Cortex of kidney (tissue), 1 donor: ENCODE measurements at places on chromosomes 1 and 21.

GRCh38 chr1:52402860-52403240, 1.4 kb downstream of the ORC1 start:
- DNase-seq: no peak

GRCh38 chr1:13813398-13814012, 113.5 kb downstream of the PRDM2 start:
- DNase-seq: no peak

GRCh38 chr1:193729429-193729828, 543.0 kb upstream of the B3GALT2 start:
- DNase-seq: no peak

DNA sequence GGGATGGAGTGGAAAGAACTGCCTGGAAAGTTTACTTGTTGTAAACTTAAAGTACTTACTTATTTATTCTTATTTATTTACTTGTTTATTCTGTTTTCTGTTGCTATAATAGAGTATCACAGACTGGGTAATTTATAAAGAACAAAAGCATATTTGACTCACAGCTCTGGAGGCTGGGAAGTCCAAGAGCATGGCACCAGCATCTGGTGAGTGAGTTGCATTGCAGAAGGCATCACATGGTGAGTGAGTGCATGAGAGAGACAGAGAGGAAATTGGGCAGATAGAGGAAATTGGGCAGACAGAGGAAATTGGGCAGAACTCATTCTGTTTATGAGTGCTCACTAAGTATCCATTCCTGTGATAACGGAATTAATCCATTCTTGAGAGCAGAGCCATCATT, 11.6 kb upstream of the RGSL1 start:
- DNase-seq: no peak

GRCh38 chr1:91797164-91797563, 88.8 kb downstream of the TGFBR3 start:
- DNase-seq: no peak

DNA sequence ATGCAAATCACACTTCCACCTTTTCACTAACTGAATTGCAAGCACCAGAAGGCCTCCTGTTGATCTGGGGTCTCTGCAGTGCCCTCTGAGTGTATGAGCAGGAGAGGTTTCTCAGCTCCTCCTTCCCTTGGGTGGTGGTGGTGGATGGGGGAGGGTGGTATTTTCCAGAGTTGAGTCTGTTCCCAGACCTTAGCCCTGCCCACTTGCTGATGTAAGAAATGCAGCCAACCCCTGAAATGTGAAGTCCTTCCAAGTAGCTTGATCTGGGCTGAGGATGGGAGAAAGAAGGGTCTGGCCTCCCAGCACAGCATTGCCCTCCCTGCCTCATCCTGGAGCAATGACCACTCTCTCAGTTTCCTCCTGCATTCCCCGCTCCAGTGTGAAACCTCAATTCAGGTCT, 6.3 kb upstream of the FOXD2 start:
- DNase-seq: no peak

- DNase-seq: no peak
These were observed 5.5 kb downstream of the SEC16B start for GRCh38 chr1:177964336-177964735.

- DNase-seq: no peak
These were observed 322.5 kb downstream of the AJAP1 start for GRCh38 chr1:4976859-4977440.

DNA sequence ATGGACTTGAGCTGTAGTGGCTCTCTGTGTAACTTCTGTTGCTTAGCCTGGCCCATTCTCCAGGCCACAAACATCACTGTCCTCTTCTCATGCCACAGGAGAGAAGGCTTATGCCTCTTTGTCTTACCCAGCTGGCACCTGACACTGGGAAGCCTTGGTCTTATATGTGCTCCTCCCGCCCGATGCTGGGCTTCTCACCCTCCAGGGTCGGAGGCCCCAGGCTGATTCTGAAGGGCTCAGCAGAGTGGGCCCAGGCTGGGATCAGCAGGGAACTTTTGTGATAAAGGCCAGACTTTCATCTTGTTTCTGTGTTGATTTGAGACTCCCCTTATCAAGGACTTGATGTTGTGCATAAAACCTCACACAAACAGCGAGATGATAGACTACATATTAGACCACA, 29.8 kb downstream of the TRPM2 start:
- no peak for DNase-seq

- no peak for DNase-seq
These were observed 99.2 kb upstream of the KCNK2 start for GRCh38 chr1:214983126-214983869.

DNA sequence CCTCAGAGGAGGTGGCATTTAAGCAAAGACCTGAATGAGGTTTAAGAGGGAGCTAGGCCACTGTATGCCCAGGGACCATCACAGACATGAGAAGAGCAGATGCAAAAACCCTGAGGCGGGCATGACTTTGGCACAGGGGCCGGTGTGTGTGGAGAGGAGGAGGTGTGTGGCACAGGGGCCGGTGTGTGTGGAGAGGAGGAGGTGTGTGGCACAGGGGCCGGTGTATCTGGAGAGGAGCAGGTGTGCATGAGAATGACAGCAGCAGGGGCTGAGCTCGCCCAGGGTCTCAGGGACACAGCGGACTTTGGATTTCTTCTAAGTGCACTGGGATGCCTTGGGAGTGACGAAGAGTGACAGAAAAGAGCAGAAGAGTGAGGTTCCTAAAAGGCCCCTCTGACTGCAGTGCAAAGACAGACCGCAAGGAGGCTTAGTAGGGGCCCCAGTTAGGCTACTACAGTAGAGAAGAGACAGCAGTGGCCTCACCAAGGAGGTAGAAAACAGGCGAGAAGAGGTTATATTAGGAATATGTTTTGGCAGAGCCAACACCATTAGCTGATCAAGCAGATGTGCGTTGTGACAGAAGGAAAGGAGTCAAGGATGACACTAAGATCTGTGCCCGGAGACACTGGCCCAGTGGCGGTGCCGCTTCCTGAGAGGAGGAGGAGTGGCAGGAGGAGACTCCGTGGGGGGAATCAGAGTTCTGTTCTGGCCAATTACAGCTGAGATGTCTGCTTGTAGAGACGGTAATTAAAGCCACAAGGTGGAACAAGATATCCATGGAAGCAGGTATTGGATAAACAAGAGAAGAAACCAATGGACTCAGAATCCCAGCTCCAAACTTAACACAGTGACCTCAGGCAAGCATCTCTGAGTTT, 18.4 kb downstream of the ZBTB17 start:
- DNase-seq: no peak

- DNase-seq: no peak
These were observed 701 bp upstream of the MUTYH start for GRCh38 chr1:45340816-45341466.

GRCh38 chr1:84836145-84836544, 56.9 kb downstream of the LPAR3 start:
- no peak for DNase-seq

- no peak for DNase-seq
These were observed 32.3 kb downstream of the ERRFI1 start for GRCh38 chr1:7993593-7994479.

DNA sequence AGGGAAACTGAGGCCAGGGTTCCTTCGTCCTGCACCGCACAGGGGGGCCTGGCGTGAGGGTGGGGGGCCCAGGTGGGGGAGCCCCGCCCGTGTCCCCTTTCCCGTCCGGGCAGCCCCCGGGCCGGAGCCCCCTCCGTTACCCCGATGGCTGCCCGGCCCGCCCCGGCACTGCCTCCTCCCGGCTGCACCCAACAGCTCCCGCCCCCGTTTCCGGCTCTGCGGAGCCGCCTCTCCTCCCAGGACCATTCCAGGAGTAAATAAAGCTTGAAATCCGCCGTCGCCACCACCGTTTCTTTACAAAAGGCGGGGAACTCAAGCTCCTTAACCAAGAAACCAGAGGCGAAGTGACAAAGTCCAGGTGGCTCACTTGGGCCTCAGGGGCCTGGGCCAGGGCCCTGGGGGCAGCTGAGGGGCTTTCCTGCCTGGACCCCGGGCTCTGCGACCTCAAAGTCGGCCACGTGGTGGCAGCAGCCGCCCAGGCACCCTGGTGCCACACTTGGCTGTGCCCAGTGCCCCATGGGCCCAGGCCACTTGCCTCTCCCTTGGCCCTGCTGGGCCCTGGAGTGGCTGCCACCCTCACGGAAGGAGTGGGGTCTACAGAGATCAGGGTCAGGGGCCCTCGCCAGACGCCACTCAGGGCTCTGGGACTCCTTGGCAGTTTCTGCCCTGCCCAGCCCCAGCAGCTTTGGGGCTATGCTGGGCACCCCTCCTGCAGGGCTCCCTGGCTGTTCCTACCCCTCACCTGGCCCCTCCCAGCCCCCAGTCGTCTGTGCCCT, 514 bp upstream of the FAAP20 start:
- no peak for DNase-seq

GRCh38 chr1:192350356-192350755, 33.6 kb downstream of the RGS21 start:
- no peak for DNase-seq

- DNase-seq: no peak
These were observed 316.8 kb upstream of the SNX7 start for GRCh38 chr1:98344731-98345130.

GRCh38 chr1:178692564-178693327, 32.3 kb upstream of the RALGPS2 start:
- no peak for DNase-seq

DNA sequence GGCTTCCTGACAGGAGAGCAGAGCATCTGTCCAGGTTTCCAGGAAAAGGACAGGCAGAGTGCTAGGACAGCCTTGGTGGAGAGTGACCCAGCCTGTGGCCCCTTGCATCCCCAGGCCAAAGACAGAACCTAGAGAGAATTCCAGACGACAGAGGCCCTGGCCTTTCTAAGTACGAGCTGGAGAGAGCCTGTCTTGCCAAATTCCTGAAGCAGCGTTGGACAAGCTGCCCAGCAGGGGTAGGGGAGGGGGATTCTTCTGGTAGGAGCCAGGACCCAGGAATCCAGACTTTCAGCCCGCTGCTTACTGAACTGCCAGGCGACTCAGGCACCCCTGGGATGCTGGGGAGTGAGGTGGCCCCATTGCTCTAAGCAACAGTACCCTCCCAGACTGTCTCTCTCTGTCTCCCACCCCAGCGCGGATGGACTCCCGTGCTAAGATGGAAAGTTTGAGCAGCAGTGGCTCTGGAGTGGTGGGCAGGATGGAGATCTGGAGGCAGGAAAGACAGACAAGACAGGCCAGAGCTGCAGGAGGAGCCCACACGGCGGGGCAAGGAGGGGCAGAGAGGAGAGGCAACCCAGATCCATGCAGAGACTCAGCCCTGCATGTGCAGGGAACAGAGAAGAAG, 8.8 kb upstream of the PEAR1 start:
- no peak for DNase-seq

- DNase-seq: no peak
These were observed 166.3 kb downstream of the DUSP10 start for GRCh38 chr1:221575605-221576004.
